ENCODE measurements at places on chromosomes 13 and 19. TPM values are rescaled to one million over a fixed set of nuclear protein-coding genes. Genes with fewer than 3 reads are reported as not detected.
A peak's percentile ranks its signal among the peaks of the same experiment; 100 is the strongest.

DNA sequence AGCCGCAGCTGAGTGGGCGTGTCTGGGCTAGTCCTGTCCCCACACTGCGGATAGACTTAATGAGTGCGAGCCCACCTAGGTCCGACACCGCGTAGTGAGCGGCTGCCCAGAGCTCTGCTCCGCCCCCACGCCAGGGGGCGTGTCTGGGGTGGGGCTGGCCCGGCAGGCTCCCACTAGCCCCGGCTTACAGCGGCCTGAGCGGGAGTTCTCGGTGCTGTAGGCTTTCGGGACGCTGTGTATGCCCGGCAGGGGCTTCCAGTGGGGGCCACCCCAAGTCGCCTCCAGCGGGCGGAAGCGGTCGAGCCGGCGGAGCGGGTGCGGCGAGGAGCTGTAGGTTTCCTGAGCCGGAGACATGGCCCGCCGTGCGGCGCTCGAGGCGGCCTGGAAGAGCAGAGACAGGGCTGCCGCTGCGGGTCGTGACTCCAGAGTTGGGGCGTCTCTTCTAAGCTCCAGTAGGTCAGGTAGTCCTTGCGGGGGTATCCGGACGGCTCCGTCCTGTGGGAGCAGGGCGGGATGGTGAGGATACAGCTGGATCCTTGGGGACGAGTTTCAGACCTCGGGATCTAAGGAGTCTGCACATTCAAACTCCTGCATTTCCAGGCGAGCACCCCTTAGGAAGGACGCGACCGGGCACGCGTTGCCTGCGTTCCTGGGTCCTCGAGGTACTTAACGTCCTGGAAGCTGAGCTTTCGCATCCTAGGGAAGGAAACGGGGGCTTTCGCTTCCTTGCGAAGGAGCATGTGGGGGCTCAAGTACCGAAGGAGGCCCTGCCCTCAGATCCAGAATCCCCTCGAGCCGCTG, 1.2 kb downstream of the CGB7 start:
- peak; percentile 75 for DNase-seq

GRCh38 chr13:27036236-27036981, 135.2 kb downstream of the USP12 start:
- no peak for DNase-seq

DNA sequence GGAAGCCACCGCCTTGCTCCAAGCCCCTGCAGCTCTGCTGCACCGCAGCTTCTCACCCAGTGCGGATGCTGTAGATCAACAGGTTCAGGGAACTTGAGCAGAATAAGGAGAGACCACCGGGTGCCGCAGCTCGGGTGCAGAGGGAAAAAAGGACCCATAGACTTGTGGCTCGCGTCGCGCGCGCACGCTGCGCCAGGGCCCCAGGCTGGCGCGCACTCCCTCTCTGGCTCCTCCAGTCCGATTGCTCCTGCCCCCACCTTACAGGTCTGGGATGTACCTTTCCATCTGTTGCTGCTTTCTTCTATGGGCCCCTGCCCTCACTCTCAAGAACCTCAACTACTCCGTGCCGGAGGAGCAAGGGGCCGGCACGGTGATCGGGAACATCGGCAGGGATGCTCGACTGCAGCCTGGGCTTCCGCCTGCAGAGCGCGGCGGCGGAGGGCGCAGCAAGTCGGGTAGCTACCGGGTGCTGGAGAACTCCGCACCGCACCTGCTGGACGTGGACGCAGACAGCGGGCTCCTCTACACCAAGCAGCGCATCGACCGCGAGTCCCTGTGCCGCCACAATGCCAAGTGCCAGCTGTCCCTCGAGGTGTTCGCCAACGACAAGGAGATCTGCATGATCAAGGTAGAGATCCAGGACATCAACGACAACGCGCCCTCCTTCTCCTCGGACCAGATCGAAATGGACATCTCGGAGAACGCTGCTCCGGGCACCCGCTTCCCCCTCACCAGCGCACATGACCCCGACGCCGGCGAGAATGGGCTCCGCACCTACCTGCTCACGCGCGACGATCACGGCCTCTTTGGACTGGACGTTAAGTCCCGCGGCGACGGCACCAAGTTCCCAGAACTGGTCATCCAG, 964 bp downstream of the PCDH17 start:
- no peak for DNase-seq

GRCh38 chr13:44040070-44040817, 160.5 kb downstream of the LACC1 start:
- DNase-seq: no peak

GRCh38 chr13:98977568-98978265, at the start of gene DOCK9:
Gene DOCK9, minus strand, starts transcription at chr13:98978064. Its CDS starts 155 bp downstream, at chr13:98977909.
- no peak for DNase-seq

DNA sequence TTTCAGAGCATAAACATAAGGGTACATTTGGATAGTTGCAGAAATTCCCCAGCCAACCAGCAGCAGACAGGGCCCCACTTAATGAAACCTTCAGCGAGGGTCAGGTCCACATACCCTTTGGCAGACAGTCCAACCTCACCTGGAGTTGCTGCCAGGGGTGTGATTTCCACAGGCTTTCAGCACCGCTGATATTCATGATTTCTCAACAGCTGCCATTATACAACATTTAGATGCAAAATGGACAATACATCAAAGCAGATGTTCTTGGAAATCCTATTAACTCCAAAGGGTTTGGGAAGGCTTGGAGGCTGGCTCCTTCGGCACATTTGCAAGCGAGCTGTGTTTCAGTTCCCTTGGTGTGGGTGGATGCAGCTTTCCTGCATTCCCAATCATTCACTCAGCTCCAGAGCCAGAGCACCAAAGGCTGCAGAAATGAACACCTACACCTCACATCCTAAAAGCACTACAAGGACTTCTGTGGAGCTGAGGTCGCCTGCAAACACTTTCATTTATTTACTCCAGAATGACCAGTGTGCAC, 147.2 kb upstream of the VSTM2B start:
- no peak for DNase-seq

DNA sequence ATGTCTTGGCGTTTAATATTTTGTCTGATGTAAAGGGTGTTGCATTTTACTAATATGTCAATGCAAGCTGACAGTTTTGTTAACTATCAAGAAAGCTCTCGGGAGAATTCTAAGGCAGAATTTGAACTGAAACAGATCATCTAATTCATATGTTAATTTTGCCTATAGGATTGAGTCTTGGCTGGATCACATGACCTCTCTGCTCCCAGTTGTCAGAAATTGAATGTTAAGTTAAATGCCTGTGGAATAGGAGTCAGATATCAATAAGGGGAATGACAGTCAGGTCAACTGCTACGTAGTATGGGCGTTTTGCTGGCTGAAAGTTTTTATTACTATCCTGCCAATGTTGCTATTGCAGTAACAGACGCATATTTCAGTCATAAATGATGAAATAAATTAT, 358.5 kb downstream of the MYO16 start:
- no peak for DNase-seq

DNA sequence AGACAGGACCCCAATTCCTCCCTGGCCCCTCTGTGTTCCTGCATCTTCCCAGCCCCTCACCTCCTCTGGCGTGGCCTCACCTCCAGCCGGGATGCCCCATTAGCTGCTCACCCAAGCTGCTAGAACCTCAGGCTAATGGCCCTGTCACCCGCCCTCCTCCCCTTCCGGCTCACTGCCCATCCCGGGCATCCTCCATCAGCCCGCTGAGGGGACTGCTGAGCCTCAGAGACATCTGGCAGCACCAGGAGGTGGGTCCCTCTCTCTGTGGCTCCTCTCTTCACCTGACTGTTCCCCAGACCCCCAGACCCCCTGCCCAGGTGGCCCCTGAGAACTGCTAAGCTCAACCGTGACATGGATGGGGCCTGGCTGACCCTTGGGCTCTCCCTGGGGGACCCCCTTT, 2.9 kb downstream of the FFAR1 start:
- DNase-seq: no peak

The ZNF93 gene
- 3.4 TPM for total RNA-seq

The ZNF583 gene
- total RNA-seq: 3.1 TPM

The JSRP1 gene
- total RNA-seq: not detected

The NOTCH3 gene
- total RNA-seq: 0.19 TPM

The ANKRD24 gene
- 0.76 TPM for total RNA-seq

Measured in naive thymus-derived CD4-positive, alpha-beta T cell (primary cell).